ENCODE measurements at places on chromosomes 4 and X.

DNA sequence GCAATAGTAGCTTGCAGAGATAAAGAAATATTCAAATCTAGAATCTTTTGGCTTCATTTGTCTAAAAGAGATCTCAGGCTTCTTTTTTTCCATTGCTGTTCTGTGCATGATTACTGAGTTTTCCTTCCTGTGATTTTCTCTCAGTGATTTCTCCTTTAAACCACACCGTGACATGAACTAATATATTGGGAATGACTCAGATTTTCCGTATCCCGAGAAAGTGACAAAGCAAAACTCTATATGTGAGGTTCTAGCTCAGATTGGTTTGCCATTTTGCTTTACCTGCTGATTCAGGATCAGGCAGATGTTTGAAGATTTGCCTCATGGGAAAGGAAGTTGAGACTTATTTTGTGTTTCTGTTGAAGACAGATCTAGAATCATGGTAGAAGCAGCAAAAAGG, 59.4 kb downstream of the MTHFD2L start:
- no peak for DNase-seq

- DNase-seq, result no peak
Observed at GRCh38 chr4:113732-114131, 10.6 kb upstream of the ZNF718 start.

- no peak for DNase-seq
Observed at GRCh38 chr4:177155454-177155853, 154.2 kb upstream of the NEIL3 start.

DNA sequence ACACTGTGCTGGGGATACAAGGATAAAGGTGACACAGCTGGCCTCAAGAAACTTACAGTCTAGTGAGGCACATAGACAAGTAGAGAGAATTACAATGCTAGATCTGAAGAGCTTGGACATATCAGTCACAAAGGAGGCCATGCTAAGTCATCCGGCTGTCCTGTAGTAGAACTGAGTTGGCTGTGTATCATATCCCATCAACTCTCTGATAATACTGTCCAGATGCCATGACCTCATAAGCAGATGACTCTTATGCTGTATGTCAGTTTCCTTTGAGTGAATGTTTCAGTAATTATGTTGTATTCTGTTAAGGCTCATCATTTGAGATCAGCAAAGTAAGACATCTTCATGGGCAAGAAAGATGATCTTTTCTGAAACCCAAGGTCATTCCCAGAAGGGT, 442.9 kb downstream of the MID1IP1 start:
- no peak for DNase-seq

GRCh38 chr4:188550296-188550695, 411.1 kb downstream of the TRIML1 start:
- DNase-seq, result no peak

- no peak for DNase-seq
Observed at GRCh38 chrX:154010330-154011087, 9.2 kb downstream of the IRAK1 start.

DNA sequence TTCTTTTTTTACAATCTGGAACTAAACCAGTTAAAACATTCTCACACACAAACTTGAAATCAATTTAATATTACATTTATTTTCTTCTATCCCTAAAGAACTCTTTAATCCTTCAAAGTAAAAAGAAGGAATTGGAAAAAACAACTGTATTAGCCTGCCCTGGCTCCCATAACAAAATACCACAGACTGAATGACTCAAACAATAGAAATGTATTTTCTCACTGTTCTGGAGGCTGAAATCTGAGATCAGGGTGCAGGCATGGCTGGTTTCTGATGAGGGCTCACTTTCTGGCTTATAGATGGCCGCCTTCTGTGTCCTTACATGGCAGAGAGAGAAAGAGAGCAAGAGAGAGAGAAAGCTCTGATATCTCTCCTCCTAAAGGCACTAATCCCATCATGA, 149.4 kb downstream of the PDGFRA start:
- DNase-seq, result no peak

GRCh38 chr4:69832326-69833030, 27.5 kb downstream of the SULT1E1 start:
- DNase-seq, result no peak

DNA sequence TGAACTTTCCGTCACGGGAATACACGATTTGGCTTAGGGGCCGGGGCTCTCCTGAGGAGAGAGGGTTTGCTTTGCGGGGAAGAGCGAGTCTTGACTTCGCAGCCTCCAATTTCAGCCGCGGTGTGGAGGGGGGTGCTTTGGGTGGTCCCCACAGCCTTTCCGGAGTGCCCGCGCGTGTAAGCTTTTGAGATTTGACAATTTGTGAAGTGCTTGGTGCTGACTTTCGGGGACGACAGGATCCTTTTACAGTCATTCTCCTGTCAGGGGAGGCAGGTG, 355 bp downstream of the SCML1 start:
- no peak for DNase-seq

DNA sequence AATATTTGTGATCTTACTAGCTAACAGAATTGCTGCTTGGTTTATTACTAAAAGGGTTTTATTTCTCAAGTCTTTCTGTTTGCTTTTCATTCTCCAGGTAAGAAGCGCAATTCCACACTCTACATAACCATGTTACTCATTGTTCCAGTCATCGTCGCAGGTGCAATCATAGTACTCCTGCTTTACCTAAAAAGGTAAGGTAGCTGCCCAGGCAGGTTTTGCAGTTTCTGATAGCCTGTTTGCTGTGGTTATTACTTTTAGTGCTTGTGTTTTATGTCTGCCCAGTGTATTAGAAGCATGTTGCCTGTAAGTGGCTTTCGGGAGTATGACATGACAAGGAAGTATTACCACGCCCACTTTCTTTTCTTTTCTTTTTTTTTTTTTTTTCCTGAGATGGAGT, 46.4 kb downstream of the IL13RA1 start:
- no peak for DNase-seq

GRCh38 chr4:94339779-94340178, 2.9 kb downstream of the HPGDS start:
- no peak for DNase-seq

GRCh38 chrX:129717892-129718291, 20.9 kb upstream of the XPNPEP2 start:
- no peak for DNase-seq

DNA sequence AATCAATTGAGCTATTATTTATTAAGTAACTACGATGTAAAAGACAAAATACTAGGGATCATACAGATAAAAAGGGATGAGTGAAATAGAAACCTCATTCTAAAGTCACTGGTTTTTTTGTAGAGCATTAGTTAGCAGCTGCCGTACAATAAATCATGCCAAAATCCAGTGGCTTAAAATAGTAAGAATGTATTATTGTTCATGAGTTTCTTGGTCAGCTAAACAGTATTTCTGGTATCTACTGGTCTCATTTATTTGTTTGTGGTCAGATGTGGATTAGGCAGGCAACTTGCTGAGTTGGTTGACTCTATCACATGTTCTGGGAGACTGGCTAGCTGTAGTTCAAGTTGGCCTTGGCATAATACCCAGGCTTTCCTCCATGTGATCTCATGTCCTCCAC, 667.3 kb downstream of the GALNTL6 start:
- no peak for DNase-seq

DNA sequence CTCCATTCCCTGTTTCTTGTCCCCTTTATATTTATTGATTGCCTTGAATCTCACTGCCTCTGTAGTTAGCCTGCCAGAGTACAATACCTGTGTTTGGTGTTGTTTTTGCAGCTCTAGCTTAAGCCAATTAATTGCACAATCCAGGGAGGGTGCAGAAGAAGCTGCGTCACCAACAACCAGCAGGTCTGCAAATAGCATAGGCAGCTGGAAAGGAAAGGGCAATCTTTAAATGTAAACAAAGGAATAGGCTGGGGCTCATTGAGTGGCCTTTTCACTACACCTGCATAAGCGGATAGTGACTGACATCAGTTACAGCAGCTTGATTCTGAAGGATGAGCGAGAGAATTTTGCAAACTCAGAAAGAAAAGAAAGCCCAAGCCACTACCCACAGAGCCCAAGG, 106.8 kb upstream of the RAI2 start:
- DNase-seq, result no peak

GRCh38 chr4:106582103-106582502, 213.5 kb upstream of the GIMD1 start:
- no peak for DNase-seq

- DNase-seq, result no peak
Observed at GRCh38 chrX:20461002-20461401, 194.3 kb upstream of the RPS6KA3 start.

DNA sequence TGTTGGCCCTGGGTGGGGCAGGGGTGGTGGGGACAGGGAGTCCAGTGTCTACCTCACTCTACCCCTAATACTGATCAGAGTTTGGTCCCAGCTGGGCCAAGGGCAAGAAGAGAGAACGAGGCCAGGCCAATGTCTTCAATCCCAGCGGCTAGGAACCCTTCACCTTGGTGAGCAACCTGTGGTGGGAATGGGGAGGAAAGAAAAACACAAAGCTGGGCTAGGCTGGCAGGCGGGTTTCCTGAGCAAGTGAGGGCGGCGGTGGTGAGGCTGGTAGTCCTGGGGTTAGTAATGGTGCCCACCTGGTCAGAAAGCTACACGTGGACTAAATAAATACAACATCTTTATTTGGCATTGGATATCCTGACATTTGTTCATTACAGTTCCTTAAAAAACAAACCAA, 5.6 kb downstream of the PQBP1 start:
- DNase-seq, result no peak

DNA sequence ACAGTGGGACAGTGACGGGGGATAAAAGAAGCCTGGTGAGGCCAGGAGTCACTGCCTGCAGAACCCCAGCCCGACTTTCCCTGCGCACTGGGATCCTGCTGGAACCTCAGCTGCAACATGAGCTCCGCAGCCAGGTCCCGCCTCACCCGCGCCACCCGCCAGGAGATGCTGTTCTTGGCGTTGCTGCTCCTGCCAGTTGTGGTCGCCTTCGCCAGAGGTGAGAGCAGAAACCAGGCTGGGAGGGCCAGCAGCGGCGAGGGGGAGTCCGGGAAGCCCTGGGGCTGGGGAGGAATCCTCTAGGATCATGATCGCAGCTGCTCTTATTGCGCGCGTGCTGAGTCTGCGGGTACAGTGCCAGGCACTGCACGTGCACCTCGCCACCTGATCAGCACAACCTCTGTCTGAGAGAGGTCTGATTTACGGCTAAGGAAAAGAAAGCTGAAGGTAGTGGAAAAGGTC, at the start of gene PF4V1:
Gene PF4V1 (plus strand): TSS at position 51 of the 459 bp plus-strand sequence. CDS start 67 bp downstream, at position 118.
- DNase-seq, result no peak

DNA sequence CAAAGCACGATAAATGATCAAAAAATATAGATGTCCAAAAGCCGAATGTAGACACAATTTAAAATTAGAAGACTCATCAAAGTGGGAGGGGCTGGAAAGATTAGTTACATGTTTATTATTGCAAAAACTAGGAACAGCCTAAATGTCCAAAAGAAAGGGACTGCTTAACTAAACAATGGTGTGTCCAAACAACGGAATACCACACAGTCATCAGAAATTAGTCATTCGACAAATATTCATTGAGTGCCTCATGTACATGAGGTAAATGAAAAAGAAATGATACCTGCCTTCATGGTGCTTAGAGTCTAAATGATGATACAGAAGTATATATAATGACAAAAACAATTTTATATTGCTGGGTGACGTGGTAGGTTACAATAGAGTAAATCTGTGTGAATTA, 139.7 kb downstream of the MAML3 start:
- DNase-seq, result no peak

DNA sequence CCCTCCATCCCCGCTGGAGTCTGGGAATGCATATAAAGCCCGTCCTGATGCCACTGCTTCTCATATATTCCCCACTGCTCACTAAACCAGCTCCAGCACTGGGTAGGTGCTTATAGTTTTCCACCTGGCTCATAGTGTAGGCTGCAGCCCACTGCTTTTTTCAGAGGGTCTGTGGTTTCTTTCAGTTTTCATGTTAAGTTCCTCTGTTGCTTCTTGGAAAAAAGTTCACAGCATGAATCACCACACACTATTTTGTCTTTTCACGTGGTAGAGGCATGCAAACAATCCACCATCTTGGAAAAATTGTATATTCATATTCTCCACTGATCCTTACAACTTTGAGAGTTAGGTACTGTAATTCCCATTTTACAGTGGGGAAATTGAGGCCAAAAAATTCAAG, 39.4 kb downstream of the DCLK2 start:
- DNase-seq, result no peak

GRCh38 chr4:187603093-187604025, 392.2 kb upstream of the ZFP42 start:
- DNase-seq, result no peak

GRCh38 chr4:26412381-26413372, 77.6 kb downstream of the CCKAR start:
- no peak for DNase-seq

DNA sequence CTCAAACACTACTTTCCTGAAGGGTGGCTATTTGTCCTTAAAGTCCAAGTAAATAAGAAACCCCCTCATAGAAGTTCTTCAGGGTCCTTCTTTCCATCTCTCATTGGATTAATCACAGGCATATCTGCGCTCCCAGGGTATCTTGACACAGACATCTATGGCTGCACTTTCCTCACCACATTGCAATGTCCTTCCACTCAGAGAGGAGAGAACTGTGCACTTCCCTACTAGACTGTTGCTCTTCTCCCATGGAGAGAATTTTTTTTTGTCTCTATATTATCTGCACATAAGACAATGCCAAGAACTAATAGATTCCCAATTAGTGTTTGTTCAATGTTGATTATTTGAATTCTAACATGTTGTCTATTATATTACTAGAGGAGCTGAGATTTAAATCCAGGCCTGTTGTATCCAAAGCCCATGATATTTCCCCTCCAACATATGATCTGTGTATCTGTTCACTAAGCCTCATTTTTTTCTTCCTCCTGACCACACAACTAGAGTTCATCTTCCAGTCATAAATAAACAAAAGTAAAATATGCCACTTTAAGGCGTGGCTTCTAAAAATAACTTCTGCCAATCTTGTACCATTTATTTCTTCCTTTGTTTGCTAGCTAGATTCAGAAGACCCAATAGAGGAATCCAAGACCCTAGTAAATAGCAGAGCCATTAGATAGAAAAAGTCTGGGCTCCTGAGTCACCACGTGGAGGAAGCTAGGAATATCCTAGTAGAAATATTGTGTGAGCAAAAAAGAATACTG, 61.5 kb upstream of the FAM241A start:
- no peak for DNase-seq

Measured in BE2C (cell line).